Choroid plexus epithelial cell (primary cell): ENCODE measurements at places on chromosomes 2 and 18.

DNA sequence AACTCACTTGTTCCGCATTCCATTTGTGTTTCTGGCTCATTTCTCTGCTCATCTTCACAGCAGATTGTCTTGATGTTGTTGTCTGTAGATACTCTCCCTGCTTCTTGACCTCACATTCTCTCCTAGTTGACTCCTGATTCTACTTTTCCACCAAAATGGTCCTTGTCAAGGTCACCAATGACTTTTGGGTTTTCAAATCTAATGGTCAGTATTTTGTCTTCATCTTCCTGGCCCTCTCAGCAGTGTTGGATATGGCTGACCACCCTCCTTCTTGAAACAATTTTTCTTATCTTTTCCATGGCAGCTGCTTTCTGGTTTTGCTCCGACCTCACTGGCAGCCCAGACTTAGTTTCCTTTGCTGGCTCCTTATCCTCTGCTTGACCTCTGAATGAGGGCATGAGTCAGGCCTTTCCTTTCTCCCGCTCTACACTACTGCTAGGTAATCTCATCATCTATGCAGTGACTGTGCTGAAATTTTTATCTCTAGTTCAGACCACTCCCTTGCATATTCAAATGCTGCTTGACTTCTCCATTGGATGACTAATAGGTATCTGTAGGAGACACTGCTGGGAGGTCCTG is 386.6 kb upstream of the SPRED2 start:
- DNase-seq: no peak

GRCh38 chr18:77006305-77007175 is 126.0 kb downstream of the MBP start:
- peak; percentile 24 for DNase-seq

DNA sequence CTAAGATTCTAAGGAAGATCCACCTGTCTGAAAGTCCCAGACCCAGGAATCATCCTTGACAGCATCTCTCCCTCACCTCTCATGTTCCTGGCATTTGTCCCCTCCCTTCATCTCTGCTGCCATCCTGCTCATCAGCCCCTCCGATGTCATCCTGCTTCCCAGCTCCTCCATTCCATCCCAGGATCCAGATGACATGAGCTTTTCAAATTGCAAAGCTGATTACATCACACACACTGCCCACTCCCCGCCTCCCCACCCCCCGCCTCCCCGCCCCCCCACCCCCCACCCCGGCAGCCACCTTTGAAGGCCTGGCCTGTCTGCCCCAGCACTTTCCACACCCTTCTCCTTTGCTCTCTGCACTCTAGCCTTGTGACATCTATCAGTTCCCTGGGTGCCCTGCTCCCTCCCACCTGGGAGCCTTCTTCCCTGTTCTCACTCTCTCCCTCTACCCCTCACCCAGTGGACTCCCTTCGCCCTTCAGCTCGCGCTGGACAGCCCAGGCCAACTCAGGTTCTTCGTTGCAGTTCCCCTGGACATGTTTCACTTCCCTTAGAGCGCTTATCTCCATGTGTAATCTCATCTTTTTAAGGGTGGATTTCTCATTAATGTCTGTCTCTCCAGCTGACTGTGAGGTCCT is 61.6 kb downstream of the DNMT3A start:
- no peak for DNase-seq

DNA sequence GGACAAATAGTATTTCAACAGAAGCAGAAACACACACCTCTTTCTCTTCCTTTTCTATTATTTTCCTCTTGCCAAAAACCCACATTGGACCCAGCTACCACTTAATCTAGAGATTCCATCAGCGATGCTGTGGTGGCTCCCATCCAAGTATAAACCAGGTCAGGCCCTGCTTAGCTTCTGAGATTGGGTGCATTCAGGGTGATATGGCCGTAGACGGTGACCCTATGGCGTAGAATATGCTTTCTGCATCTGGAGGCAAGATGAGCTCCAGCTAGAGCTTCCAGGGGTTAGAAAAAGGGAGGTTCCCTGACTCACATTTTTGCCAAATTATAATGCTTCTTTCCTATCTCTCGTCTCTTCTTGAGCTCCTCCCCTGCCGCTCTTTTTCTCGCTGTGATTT is 66.5 kb downstream of the TNP1 start:
- DNase-seq: no peak

DNA sequence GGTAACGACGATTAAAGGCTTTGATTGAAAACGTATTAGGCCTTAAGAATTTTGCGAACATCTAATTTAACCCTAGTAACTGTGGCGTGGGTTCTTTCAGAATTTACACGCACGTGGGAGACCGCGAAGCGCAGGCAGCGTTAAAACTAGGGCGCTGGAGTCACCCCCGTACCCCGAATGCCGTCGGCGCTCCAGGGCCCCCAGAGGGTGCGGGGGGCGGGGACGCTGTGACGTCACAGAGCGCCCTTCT is 673 bp upstream of the SMCHD1 start:
- DNase-seq: no peak

GRCh38 chr2:175792881-175793280 is 209.2 kb downstream of the LNPK start:
- no peak for DNase-seq

GRCh38 chr2:239611222-239611795 is 210.5 kb upstream of the HDAC4 start:
- DNase-seq: no peak

- no peak for DNase-seq
These were observed 157.5 kb upstream of the TACR1 start for GRCh38 chr2:75356865-75357264.

DNA sequence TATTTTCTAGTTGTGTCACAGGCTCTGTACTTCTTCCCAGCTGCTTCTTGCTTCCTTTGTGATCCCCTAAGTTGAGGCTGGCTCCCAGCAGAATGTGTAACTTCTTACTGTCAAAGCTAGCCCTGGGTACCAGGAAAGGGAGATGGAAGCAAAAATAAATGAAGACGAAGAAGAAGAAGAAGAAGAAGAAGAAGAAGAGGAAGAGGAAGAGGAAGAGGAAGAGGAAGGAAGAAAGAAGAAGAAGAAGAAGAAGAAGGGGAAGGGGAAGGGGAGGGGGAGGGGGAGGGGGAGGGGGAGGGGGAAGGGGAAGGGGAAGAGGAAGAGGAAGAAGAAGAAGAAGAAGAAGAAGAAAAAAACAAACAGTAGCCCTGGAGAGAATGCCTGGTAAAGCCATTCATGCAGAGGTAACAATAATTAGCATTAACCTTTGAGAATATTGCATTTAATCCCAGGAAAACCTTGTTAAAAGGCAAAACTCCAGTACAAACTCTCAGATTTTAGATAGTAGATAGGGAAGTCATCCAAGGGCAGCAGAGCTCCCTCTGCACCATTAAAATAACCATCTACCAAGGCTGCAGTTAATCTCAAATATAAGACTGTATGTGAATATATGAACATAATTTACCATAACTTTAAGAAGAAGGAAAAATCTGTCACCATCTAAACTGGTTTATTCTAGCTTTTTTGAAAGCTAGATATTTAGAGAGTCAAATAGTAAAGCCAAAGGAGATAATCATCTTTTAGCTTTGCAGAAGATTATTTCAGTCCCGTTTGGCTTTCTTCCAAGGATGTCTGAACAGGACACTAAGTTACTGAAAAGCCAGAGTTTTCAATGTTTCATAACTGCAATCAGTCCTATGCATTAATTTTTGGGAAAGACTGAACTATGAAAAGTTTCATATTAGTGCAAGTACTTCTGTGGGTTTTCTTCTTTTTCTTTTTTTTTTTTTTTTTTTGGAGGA is 44.3 kb upstream of the FBXO11 start:
- DNase-seq: peak; percentile 14

DNA sequence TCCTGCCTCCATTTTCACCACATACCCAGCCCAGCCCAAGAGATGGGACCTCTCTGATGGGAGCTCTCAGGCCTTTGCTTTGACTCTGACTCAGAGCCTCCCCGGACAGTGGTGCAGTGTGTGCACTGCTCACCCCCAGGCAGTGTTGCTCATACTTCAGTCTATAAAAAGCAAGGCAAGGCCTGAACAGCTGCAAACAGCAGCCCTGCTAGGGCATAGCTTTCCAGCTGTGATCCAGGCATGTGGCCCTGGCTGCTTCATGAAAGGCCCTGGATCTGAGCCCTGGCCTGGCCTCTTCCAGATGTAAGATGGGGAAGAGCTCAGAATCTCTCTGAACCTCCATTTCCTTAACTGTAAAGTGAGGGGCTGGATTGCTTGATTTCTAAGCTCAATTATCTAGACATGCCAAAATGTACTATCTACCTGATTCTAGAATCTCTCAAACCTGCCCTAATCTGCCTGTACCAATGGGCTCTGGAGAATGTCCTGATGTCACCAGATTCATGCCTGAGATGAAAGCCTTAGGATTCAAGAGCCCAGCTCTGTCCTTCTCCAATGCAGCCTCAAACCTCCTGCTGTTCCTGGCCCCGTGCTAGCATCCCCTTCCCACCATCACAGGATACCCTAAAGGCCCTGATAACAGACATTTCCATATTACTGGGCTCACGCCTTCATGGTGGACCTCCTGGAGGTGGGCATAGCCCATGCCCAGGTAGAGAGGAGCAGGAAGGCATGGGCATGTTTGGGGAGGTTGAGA is 206.9 kb downstream of the ARL4C start:
- peak; percentile 89 for DNase-seq

DNA sequence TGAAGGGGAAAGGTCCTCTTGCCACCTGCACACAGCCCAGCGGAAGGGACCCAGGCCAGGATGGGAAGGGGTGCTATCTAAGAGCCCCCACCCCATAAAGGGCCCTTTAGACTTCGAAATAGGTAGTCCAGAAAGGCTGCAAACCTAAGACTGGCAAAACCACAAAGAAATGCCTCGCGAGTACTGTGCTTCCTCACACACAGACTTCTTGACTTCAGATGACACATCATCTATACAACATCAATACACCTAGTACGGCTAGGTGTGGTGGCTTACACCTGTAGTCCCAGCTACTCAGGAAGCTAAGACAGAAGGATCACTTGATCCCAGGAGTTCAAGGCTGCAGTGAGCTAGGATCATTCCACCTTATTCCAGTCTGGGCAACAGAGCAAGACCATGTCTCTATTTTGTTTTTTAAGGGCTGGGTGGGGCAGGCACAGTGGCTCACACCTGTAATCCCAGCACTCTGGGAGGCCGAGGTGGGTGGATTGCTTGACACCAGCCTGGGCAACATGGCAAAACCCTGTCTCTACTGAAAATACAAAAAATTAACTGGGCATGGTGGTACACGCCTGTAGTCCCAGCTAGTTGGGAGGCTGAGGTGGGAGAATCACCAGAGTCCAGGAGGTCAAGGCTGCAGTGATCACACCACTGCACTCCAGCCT is 125.8 kb downstream of the CABLES1 start:
- no peak for DNase-seq

DNA sequence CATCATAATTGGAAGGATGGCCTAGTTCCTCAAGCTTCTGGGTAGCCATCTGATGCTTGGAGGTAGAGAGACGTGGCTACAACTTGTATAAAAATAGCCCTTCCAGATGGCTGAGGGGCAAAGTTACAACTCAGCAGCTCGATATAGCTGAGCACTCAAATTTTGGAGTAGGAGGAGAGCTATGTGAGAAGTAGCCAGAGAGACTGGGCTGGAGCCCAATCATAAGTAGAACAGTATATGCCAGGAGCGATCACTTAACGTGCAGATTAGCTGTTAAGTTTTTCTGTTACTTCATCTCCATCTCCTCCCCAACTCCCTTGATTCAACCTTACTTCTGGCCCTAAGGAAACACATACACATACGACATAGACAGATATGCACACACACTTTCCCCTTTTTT is 28.8 kb downstream of the CNRIP1 start:
- DNase-seq: no peak

DNA sequence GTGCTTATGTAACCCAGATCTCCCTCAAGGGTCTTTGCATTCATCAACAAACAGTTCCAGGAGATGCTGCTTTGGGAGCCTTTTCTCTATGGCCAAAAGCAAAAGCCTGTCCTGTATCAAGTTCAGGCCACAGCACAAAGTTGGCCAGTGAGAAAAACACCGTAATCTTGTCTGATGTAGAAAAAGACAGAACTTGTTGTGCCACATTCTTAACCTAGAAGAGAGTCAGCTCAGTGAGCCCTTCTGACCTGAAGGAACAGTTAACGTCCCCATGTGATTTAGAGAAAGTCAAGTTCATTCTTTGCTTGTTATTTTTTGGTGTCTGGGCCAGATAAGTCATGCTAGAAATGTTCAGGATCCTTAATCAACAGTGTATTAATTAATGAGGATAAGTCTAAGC is 7.8 kb upstream of the CNDP1 start:
- DNase-seq: no peak

DNA sequence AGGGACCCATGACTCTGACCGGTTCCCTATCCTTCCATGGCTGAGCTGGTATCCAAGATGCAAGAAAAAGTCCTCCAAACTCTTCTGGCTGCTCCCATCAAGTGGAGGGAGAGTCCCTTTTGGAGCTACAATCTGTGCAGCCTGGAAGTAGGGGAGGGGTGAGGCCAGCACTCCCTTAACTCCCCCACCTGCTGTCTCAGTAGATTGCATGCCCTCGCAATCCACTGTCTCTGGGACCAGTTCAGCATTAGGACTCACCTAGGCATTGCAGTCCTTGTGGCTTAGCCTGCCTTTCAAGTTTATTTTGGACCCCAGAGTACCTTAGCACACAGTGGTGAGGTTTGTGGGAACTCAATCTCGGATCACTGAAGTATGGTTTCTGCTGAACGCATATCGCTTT is 14.2 kb upstream of the FMNL2 start:
- no peak for DNase-seq

DNA sequence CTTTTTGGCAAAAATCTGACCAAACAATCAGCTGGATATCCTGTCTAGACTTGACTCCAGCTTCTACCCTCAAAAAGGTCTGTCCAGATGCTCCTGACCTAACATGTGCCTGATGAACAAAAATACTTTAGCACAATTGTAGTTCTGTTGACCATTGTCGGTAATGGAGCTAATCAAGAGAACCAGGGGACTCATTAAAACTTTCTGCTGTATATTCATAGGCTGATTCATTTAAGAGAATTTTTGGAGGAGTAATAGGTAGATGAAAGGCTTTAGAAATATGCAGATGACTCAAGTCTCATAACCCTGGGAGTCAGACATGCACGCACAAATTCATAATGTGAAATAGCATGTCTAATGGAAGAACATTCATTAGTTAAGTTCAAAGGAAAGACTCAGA is 514.2 kb downstream of the TXNL1 start:
- peak; percentile 26 for DNase-seq

- DNase-seq: no peak
These were observed 73.3 kb downstream of the TFCP2L1 start for GRCh38 chr2:121211689-121212151.

- peak; percentile 73 for DNase-seq
These were observed 517.0 kb downstream of the PTPRM start for GRCh38 chr18:8084160-8084559.
